ENCODE measurements at places on chromosomes 1 and 21.

DNA sequence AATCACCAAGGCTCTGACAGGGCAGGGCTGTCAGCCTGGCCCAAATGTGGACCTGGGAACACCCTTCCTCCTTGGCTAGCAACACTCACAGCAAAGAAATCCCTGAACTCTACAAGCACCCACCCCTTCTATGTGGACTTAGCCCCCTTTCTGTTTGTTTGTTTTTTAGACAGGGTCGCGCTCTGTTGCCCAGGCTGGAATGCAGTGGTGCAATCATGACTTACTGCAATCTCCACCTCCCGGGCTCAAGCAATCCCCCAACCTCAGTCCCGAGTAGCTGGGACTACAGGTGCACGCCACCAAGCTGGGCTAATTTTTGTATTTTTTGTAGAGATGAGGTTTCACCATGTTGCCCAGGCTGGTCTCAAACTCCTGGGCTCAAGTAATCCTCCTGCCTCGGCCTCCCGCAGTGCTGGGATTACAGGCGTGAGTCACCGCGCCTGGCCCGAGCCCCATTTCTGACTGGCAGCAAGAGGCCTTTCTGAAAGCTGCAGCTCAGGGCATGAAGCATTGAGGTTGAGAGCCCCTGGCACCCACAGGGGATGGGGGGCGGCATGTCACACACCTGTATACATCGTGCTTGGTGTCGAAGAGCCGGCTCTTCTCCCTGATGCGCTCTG, 16.2 kb downstream of the RIPK4 start:
- DNase-seq, result no peak

- no peak for DNase-seq
These were observed 96.5 kb downstream of the RRAGC start for GRCh38 chr1:38763121-38763520.

DNA sequence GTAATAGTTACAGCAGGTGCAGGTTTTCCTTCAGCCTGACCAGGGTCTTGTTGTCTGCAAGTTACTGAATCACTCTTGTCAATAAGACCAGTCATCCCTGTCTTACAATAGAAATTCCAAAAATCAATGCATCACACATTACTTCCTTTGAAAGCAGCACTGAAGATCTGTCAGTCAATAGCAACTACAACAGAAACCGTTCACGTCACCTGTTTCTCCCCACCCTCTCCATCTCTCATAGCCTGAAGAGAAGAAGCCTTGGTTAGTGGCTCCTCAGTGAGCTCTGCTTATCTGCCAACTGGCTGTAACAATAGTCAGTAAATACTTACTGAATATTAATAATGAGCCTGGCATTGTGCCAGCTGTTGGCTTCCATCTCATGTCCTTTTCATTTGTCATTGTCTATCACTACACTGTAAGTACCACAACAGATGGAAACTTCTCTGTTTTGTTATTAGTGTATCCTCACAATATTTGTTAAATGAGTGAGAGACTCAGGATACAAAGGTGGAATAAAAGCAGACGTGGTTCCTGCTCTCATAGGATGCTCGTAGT, 195.2 kb downstream of the S1PR1 start:
- DNase-seq, result peak; percentile 60

DNA sequence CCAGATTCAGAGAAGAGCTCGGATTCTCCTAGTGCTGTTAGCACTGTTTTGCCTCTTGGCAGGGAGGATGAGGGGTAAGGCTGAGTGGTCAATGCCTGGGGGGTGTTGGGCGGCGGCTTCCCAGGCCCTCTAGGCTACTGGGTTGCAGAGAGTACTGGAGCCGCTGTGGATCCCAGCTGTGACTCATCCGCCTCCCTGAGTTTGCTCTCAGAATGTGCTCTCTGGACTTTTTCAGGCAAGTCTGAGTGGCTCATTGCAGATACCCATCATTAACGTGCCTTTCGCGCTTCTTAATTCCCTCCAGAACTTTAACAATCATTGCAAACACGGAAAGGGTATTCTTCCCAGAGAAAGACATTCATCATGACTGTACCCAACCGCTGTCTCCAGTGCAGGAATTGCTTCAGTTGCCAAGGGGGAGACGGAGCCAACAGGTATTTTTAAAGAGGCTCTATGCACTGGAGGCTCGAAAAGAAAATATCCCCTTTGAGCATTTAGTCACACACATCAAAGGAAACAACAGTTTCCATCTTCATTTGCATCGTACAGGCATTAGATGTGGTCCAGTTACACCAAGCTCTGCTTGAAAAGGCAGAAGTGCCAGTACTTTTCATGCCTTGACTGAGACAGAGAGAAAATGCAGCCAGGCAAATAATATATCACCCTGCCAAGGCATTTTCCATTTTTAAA, 14.4 kb upstream of the CAMTA1 start:
- DNase-seq, result no peak

DNA sequence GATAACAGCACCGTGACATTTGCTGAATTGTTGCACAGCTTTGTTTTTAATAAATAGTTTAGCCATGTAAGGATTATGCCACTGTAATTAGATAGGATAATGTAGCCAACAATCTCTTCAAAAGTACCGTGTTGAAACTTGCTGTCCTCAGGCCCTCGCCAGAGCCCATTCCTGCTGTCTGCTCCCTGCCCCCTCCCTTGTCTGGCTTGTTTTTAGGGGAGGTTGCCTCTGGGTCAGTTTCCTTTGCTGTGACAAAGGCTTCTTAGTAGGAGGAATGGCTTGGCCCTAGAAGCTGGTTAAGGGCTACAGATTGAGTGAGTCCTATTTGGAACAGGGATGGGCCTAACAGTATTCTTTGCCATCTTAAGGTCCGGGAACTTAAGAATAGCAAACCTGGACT, 107.9 kb downstream of the LMO4 start:
- no peak for DNase-seq

GRCh38 chr1:94433866-94434265, 15.7 kb downstream of the ABCD3 start:
- DNase-seq, result no peak

DNA sequence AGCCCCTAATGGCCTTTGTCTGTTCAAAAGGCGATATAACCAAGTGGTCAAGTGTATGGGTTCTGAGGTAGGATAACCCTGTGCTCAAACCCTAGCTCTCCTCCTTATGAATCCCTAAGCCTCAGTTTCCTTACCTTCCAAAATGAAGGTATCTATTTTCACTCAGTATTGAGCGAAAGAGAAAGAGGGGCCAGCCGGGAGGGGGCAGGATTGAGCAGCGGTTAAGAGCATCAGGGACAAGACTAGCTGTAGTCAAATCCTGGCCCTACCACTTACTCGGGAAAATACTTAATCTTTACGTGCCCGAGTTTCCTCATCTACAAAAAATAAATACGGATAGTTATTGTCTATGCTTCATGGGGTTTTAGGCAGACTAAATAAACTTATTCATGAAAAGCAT, 25.7 kb downstream of the LY9 start:
- no peak for DNase-seq

- no peak for DNase-seq
These were observed 95.9 kb upstream of the CCDC190 start for GRCh38 chr1:162956922-162957321.

DNA sequence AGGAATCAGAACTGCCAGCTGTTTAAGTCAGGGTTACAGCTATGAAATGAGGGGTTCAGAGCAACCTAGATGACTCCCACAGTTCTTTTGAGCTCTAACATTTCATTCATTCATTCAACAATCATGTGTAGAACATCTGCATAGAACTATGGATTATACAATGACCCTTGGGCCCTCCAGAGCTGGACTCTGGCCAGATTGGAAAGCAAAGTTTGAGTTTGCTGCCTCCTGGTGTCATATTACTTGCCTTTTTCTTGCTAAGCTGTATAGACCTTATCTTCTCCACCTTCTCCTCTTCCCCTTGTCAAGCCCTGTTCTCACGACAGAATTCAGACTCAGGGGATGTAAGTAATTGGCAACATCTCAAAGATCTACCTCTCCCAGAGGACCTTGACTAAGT, 4.0 kb downstream of the CASQ2 start:
- DNase-seq, result peak; percentile 35

Data from NCI-H1105 (cell line).